ENCODE measurements at places on chromosomes 1 and 21. TPM values are rescaled to one million over a fixed set of nuclear protein-coding genes. Genes with fewer than 3 reads are reported as not detected.
A peak's percentile ranks its signal among the peaks of the same experiment; 100 is the strongest.

Gene PLD5
- not detected for total RNA-seq

Gene BRINP3
- total RNA-seq, result 0.25 TPM

Gene SNX7
- total RNA-seq, result 19.0 TPM

Gene BGLAP
- 0.50 TPM for total RNA-seq

Gene CHIT1
- total RNA-seq, result not detected

Gene ATP1A4
- not detected for total RNA-seq

Gene CDA
- 0.35 TPM for total RNA-seq

- DNase-seq, result no peak
Measured at GRCh38 chr1:85091671-85092280, 43.5 kb upstream of the MCOLN3 start.

- DNase-seq, result no peak
Measured at GRCh38 chr21:46323227-46323709, 402 bp downstream of the C21orf58 start.

- no peak for DNase-seq
Measured at GRCh38 chr1:117346206-117346928, 20.9 kb upstream of the MAN1A2 start.

DNA sequence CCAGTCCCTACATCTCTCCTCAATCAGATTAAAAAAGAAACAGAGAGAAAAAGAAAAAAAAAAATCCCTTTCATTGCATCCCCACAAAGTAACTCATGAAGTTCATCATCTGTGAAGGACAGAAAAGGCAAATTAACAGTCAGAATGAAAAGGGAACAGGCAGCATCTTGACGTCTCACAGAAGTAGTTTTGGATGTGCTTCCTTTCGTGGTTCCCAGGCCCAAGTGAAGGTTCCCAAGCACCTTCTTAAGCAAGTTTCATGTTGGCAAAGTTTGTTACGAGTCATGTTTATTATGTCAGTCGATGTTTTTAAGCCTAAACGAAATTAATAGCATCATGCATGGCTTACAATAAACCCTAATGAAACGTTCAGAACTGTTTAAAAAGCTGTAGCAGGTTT, 475.2 kb downstream of the SETD4 start:
- DNase-seq, result no peak

DNA sequence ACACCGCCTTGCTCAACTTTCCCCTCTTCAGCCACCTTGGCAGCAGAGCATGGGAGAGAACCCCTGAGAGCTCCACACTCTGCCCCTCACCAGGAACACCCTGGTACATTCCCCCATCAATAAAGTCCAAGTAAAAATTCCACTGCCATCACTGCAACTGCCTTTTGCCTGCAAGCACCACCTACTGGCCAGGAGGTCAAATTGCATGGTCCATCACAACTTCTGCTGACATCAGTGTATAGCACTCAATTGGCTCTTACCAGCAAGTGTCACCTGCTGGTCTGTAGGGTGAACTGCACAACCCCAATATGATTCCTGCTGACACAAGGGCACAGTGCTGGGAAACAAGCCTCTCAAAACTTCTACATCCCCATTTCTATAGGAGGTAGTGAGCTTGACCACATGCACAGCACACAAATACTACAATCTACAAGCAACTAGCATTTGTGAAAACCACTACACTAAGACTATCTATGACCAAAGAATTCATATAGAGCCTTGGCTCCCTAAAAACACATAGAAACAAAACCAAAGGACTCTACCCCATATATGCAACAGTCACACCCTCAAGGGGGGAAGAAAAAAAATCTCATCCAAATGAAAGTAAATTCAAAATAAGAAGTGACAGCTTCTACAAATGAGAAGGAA, 69.2 kb downstream of the FASLG start:
- DNase-seq, result peak; percentile 48

GRCh38 chr1:62230718-62231117, 36.1 kb downstream of the L1TD1 start:
- DNase-seq, result no peak

DNA sequence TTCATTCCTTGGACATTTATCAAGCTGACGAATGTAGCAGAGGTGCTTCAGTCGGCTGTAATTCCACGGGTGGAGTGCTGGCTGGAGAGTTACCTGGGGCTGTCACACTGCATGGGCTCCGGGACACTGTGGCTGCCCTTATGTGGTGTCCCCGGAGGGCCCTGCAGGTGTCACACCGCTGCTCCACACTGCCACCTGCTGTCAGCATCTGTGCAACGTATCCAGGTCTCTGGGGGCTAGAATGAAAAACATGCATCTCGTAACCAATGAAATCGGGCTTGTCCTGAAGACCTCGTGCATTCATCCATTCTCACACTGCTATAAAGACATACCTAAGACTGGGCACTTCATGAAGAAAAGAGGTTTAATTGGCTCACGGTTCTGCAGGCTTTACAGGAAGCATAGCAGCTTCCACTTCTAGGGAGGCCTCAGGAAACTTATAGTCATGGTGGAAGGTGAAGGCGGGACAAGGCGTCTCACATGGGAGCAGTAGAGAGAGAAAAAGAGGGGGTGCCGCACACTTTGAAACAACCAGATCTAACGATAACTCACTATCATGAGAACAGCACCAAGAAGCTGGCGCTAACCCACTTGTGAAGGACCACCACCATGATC, 46.7 kb upstream of the PCBP3 start:
- DNase-seq, result peak; percentile 56

DNA sequence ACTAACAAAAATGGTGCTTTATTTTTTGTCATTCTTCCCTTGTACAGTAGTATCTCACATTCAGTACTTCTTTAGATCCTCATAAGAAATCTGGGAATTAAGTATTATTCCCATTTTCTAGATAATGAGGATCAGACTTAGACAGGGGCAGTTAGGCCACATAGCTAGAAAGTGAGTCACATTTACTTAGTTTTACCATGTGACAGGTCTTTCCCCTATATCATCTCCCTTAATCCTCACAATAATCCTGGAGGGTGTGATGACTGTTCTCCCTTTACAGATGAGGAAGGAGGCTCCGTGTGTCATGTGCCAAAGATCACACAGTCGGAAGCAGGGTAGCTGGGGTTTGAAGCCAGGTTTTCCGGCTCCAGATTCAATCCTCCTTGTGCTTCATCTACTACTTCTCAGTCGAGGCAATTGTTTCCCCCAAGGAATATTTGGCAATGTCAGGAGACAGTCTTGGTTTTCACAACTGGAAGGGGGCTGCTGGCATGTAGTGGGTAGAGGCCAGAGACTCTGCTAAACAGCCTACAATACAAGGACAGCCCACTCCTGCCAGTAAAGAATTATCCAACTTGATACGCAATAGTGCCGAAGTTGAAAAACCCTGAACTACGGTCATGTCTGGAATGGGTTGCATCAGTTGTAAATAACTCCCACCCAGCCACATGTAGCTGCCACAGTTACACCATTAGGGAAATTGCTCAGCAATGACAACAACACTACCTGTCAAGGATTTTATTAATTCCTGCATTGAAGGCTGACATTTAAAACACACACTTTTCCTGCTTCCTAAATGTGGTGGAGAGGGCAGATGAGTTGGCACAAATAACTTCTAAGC, 54.5 kb downstream of the C8B start:
- no peak for DNase-seq

DNA sequence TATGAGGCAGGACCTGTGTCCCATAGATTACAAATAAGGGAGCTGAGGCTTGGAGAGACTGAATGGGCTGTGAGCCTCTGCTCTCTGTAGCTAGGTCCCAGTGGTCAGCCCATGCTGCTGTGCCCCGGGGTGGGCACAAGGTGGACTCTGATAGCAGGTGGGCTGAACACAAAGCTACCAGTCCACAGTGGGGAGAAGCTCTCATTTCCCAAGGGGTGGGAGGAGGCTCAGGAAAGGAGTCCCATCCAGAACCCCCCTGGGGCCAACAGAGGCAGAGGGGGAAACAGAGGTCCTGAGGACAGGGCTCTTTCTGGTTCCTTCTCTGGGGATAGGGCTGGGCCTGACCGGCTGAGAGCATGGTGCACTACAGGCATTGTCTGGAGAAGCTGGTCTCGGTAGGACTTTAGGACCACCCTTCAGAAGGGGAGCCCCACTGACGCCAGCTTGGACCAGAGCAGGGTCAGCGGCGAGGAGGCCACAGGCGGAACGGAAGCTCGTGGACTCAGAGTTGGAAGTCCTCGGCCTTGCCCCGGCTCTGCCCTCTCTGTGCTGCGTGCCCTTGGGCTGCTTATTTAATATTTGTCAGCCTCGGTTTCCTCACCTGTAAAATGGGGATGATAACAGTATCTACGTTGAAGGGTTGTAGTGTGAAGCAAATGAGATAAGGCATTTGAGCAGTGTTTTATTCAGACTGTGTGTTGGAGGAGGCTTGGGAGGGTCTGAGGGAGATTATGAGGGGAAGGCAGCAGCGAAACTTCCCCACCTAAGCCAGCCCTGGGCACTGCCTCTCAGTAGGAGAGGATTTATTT, 26.6 kb downstream of the SDE2 start:
- no peak for DNase-seq

- DNase-seq, result no peak
Measured at GRCh38 chr1:178230881-178231409, 137.0 kb downstream of the RASAL2 start.

- no peak for DNase-seq
Measured at GRCh38 chr1:199290186-199290585, 651.3 kb downstream of the PTPRC start.

DNA sequence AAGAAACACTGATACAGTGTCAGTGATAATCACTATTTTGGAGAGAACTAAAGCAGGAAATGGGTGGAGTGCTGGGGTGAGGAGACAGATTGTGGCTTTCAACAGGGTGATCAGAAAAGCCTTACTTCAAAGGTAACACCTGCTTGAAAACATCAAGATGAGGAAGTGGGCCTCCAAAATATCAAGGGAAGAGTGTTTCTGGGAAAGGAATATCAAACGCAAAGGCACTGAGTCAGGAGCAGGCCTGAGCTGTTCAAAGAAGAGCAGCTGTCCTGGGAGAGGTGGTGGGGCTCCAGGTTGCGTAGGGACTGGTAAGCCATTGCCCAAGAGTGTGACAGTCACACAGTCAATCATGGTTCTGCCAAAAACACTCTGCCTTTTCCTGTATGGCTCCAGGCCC, 47.1 kb upstream of the ATP1A1 start:
- DNase-seq, result no peak

- peak; percentile 59 for DNase-seq
Measured at GRCh38 chr1:239976130-239976968, 115.3 kb upstream of the FMN2 start.

- DNase-seq, result peak; percentile 42
Measured at GRCh38 chr1:32876341-32877210, 5.9 kb upstream of the FNDC5 start.

DNA sequence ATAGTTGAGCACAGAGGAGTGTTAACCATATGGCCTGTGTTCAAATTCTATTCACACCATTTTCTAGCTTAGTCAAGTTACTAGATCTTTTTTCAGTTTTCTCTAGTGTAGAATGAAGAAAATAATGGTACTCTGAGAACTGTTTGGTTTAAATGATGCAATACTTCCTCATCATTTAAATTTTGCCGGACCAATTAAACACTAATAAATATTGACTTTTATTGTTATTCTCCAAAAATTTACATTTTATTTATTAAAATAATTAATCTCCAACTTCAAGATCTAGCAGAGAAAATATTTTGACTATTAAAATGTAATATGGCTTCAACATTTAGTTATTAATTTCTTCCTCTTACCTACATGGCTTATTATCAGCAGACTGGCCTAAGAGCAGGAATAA, 123.1 kb downstream of the OLFM3 start:
- DNase-seq, result no peak

DNA sequence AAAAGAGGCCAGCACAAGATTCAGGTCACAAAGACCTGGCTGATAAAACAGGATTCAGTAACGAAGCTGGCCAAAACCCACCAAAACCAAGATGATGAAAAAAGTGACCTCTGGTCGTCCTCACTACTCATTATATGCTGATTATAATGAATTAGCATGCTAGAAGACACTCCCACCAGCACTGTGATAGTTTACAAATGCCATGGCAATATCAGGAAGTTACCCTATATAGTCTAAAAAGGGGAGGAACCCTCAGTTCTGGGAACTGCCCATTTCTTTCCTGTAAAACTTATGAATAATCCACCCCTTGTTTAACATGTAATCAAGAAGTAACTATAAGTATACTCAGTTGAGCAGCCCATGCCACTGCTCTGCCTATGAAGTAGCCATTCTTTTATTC, 26.0 kb upstream of the FMO2 start:
- no peak for DNase-seq

DNA sequence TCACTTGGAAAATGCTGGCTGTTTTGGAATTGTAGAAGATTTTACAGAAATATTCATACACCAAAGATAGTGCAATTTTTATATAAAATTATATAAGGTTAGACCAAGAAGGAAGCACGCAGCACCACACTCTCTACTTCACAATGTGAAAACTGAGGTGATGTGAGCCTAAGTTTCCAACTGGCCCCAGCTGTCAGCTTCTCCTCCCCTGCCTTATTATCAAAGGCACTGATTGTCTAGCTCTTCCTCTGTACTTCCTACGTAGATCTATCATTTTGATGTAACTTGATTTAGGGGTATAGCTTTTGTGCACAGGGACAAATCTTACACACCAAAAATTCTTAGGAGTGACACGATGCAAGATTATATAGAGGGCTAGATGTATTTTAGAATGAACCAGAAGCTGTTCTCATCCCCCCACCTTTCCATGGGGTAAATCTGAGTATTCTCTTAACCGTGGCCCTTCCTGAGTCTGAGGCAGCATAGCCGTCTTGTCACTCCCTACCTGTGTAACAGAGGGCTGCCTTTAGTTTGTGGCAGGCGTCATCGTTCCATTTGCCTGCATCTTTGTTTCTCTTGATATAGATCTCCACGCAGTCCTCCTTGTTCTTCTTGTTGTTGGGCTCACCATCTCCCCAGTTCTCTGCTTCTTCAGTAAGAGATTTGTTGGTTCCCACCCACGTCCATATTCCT, 3.4 kb downstream of the SELL start:
- no peak for DNase-seq

DNA sequence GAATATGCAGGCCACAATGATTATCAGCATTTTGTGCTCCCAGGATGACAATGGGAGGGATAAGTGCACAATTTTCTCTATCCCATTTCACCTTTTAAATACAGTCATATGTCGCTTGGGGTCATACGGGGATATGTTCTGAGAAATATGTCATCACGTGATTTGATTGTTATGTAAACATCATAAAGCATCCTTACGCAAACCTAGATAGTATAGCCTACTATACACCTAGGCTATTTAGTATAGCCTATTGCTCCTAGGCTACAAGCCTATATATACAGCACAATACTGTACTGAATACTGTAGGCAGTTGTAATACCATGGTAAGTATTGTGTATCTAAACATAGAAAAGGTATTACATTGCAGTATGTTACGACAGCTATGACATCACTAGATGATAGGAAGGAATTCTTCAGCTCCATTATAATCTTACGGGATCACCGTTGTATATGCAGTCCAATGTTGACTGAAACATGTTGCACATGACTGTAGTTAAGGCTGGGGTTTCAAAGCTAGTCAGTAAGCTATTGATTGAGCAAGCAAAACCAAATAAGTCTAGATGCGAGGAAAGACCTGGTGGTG, 18.9 kb downstream of the RUSC1 start:
- DNase-seq, result peak; percentile 45

GRCh38 chr1:178254433-178254832, 160.5 kb downstream of the RASAL2 start:
- DNase-seq, result no peak

Data from NCI-H460 (cell line).